ENCODE measurements at places on chromosomes 1 and 21. TPM values are rescaled to one million over a fixed set of nuclear protein-coding genes. Genes with fewer than 3 reads are reported as not detected.
A peak's percentile ranks its signal among the peaks of the same experiment; 100 is the strongest.

The ASCL5 gene
- total RNA-seq: 0.18 TPM

The LCE3B gene
- not detected for total RNA-seq

- DNase-seq: peak; percentile 49
These were observed 83.4 kb downstream of the SMYD2 start for GRCh38 chr1:214364386-214364785.

- DNase-seq: no peak
These were observed 5.5 kb downstream of the CACYBP start for GRCh38 chr1:175005085-175005783.

The OR2T11 gene
- total RNA-seq: not detected

The CLK2 gene
- 57.3 TPM for total RNA-seq

The GABPA gene
- total RNA-seq: 18.6 TPM

GRCh38 chr1:37914719-37915475 is 32.0 kb downstream of the INPP5B start:
- no peak for DNase-seq

The NCF2 gene
- 0.60 TPM for total RNA-seq

The CD53 gene
- total RNA-seq: not detected

The KRTAP11-1 gene
- not detected for total RNA-seq

- peak; percentile 46 for DNase-seq
These were observed 4.2 kb downstream of the GLIS1 start for GRCh38 chr1:53734650-53735211.

DNA sequence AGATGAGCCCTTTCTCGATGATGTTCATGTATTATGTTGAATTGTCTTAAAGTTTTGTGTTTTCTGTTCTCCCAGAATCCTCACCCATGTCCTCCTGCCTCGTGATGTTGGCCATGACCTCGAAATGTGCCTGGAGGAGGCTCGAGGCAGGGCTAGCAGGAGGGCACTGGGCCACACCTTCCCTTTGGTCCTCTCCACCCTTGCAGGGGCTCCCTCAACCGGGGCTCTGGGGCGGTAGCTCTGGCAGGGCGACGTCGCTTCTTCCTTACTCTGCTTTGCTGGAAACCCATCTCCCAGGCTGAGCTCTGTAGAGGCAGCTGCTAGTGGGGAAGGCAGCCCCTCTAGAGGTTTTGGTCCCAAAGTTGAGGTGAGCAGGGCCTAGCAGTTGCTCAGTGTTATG is 14.3 kb downstream of the TFF3 start:
- no peak for DNase-seq

DNA sequence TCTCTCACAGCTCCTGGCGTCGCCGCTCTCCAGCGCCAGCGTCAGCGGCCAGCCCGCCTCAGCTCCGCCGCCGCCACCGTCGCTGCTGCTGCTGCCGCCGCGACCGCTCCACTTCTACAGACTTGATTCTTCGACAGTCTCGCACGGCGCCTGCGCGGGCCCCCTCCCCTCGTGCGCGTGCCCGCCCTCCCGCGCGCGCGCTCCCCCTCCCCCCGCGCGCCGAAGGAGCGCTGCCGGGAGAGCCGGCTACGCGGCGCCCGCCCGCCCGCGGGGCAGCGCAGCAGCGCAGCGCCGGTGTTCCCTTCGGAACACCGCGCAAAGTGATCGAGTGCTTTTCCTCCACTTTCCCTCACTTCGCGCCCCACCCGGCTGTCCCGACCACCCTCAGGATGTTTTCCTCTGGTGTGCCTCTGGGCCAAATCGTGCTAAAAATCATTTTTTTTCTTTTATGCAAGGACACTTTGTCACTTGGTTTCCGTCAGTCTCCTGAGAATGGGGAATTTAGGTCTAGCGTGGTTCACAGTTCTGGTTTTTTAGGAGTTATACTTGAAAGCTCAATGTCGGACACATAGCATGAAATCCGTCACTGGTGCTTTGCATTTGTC is at the start of gene IRF2BP2:
Gene IRF2BP2 (minus strand): TSS at position 118 of the 605 bp plus-strand sequence. CDS start 684 bp downstream, outside the sequence.
- peak; percentile 94 for DNase-seq

DNA sequence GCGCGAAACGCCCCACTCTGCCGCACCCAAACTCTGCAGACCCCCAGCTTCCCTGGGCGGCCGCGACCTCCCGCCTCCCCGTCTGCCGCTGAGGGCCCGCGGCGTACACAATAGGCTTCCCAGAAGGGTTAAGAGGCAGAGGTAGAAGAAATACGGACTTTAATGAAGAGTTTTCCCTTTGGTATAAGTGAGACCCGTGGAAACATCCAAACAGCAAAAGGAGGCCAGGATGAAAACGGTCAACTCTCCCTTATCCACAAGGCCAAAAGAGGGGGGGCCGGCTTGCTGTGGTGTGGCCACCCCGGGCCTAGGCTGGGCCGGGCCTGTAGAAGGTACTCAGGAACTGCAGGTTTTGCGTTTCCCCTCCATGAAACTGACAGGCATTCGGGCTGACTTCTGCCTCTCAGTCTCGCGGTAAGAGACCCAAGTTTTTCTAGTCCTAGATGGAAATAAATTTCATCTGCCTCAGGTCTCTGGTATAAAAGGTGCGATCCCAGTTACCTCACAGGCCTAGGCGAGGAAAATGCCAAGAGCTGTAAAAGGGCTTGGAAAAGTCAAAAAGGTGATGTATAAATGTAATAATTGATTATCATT is 671 bp upstream of the PYGO2 start:
- DNase-seq: peak; percentile 32

DNA sequence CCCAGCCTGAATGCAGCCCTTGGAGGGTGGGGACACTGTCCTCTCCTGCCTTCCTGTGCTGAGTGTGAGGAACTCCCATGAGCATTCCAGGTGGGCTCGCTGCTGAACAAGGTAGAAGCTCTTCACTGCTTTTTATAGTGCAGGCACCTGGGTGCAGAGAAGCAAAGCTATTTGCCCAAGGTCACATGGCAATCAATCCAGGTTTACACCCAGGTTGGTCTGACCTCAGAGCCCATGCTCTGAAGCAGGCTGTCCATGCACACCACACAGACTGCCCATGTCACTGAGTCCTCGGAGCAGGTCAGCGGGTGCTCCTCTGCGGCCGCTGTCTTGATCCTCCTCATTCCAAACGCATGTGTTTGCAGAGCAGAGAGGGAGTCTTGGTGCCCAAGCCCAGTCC is 323.4 kb upstream of the VAMP3 start:
- DNase-seq: no peak

The OLFML2B gene
- total RNA-seq: 0.11 TPM

DNA sequence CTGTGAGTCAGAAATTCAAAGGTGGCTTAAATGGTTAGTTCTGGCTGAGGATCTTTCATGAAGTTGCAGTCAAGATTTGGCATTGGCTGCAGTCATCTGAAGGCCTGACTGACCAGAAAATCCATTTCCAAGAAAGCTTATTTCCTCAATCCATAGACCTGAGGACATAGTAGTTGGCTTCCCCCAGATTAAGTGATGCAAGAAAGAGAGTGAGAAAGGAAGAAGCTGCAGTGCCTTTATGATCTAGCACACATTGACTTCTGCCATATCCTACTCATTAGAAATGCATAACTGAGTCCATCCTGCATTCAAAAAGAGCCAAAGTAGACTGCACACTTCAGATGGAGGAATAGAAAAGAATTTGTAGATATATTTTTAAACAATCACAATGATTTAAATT is 222.6 kb downstream of the COL24A1 start:
- peak; percentile 37 for DNase-seq

- no peak for DNase-seq
These were observed 9.6 kb downstream of the CLDN14 start for GRCh38 chr21:36470294-36470693.

The FCMR gene
- not detected for total RNA-seq

The KRTAP19-3 gene
- total RNA-seq: not detected

The NPPB gene
- 18.9 TPM for total RNA-seq

The DDI2 gene
- 26.8 TPM for total RNA-seq

DNA sequence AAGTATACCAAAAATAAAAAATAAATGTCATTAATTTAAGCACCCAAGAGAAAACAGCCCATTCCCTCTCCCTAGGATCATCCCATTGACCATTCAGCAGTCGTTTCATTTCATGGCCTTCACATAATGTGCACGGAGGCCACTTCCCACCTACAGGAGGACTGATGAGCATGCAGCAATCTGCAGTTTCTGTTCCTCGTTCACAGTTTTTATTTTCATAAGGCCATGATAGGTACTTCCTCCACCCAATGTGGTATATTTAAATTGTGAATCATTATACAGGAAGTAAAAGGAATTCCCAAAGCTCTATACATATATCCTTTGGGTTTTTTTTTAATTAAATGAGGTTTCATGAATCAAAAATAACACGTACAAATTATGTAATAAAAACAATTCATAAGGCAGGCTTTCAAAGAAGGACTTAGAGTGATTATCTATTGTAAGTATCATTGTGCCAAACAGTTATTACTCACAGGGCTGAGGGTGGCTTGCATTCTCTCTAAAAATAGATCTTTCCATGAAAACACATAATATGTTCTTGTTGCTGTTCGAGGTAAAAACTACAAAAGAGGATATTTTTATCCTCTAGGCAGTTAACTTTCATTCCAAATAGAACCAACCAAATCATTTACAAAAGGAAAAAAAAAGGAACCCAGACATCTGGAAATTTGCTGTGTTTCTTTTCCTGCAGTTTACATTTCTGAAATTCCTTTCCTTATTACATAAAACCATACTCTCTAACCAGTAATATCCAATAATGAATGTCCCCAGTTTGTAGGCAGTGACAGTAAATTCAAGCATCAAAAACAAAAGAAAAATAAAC is 27.5 kb upstream of the SLC44A3 start:
- DNase-seq: no peak

The TENT5C gene
- 0.32 TPM for total RNA-seq

GRCh38 chr1:18651713-18652112 is 21.1 kb downstream of the PAX7 start:
- DNase-seq: no peak

DNA sequence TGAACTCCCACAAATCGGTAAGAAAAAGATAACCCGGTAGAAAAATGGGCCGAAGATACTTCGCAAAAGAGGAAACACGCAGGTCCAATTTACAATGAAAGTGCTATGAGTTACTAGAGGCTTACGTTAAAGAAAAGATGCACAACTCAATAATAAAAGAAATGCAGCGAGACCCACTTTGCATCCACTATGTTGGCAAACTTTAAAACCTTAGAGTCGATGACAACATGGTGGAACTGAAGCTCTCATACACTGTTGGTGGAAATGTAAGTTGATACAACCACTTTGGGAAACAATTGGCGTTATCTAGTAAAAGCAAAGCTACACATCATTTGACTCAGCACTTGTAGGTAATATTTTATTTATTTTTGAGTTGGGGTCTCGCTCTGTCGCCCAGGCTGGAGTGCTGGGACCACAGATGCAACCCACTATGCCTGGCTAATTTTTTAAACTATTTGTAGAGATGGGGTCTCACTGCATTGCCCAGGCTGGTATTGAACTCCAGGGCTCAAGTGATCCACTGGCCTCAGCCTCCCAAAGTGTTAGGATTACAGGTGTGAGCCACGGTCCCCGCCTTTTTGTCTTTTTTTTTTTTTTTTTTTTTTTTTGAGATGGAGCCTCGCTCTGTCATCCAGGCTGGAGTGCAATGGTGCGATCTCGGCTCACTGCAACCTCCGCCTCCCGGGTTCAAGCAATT is 696 bp upstream of the GPATCH3 start:
- no peak for DNase-seq

GRCh38 chr1:109643385-109644230 is 12.3 kb upstream of the GSTM4 start:
- DNase-seq: peak; percentile 90

- no peak for DNase-seq
These were observed 75.0 kb upstream of the ACTRT2 start for GRCh38 chr1:2946291-2946690.

- DNase-seq: no peak
These were observed 5.8 kb upstream of the CD1C start for GRCh38 chr1:158283965-158284364.

- no peak for DNase-seq
These were observed 138.1 kb downstream of the ELAVL4 start for GRCh38 chr1:50246869-50247268.

The CHIA gene
- not detected for total RNA-seq

DNA sequence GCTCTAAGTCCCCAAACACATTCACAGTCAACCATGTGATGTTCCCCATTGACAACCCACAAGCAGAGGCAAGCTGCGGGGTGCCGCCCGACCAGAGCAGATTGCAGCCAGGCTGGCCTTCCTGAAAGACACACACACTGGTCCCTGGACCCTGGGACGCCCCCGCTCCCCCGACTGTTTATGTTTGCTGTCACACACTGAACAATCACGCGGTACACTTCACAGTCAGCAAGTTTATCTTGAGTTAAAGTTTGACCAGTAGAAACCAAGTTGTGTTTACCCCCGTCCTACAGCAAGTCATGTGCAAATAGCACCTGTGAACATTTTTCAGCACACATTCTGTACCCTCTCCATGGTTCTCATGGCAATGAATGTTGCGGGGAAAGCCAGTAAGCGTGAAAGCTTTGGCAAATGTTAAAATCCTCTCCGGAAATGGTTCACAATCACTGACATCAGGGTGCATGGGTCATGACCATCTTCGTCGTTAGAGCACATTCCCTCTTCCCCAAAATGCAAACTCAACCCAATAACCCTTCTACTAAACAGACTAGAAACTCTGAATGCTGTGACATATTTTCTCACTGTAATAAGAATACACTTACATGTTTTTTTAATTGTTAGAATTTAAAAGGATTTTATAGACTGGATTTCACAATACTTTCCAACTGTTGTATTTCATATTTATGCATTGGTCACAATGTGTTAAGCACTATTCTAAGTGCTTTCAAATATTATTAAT is 33.3 kb upstream of the IRF2BP2 start:
- DNase-seq: no peak

The PAPPA2 gene
- total RNA-seq: 2.0 TPM

GRCh38 chr1:239833723-239834122 is 258.0 kb upstream of the FMN2 start:
- no peak for DNase-seq

The GNG4 gene
- 0.18 TPM for total RNA-seq

The MXRA8 gene
- 50.4 TPM for total RNA-seq

DNA sequence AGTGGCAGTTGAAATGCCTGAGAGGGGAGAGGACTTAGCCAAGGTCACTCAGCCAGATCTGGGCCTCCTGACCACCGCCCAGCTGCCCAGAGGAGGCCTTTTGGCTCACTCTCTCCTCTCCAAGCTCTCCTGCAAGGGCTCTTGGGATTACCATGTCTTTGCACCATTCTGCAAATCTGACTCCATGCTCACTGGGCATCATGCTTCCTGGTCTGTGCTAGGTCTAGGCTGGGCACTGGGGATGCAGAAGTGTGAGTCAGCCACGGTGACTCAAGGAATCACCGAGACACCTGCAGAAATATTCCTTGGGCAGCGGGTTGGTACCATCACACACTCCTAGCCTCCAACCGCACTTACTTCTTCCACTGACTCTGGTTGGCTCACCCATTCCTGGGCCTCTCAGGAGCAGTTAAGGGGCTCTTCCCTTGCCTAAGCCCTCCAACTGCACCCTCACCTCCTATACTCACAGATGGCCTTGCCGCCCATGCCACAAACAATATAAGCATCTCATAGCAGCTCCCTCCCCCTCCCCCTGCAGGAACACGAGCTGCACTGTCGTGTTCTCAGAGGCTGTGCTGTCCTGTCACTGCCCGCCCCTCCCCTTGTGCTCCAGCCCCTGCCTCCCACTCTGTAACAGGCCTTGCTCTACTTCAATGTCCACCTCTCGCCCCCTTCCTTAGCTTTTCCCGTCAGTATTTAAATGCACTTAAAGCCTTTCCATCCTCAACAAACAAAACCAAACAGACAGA is 34.8 kb downstream of the CDCP2 start:
- DNase-seq: no peak

GRCh38 chr1:160196143-160196542 is 5.8 kb downstream of the CASQ1 start:
- DNase-seq: no peak

- DNase-seq: no peak
These were observed 44.0 kb downstream of the URB1 start for GRCh38 chr21:32348604-32349332.

The KLF17 gene
- not detected for total RNA-seq

The MFAP2 gene
- total RNA-seq: 51.9 TPM

All from cardiac muscle cell (in vitro differentiated cells and primary cell).